Dermis microvascular lymphatic vessel endothelial cell (primary cell): ENCODE measurements at places on chromosomes 5 and 9. TPM values are rescaled to one million over a fixed set of nuclear protein-coding genes. Genes with fewer than 3 reads are reported as not detected.

DNA sequence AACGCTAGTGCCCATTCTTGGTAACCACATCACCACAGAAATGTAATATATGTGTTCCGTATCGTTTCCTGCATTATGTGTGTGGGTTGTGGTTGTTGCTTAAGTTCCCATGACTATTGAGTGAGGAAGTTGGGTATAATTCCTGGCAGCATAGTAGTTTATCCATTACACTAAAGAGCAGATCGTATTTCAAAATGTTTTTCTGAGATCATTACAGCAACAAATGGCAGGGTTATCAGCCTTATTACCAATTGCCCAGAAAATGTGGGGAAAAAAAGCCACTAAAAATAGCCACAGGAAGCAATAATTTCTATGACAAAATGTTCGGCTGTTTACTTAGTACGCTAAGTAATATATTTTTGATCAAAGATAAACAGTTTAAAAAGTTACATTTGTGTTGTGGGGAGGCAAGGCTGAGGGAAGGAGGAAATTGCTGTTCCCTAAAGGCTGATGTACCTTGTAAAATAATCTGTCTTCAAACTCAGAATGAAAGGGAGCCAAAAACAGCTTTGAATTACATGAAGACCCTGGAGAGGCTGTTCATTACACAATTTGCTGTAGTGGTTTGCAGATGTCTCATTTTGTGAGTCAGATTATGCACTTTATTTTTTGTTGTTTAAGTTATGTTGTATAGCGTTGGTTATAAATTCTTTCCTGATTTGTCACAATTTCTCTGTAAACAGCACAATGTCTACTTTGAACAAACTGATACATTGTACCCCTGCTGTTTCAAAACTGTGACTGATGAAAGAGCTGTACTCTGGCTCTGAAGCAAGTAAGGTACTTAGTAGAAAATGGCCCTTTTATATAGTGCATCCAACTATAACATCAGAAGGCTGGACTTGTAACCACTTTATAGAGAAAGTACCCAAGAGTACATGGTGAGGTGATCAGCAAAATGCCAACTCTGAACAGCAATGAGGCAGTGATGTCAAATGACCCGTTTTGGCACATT is 1028.5 kb downstream of the NR2F1-AS1 start:
- DNase-seq = peak; percentile 62

DNA sequence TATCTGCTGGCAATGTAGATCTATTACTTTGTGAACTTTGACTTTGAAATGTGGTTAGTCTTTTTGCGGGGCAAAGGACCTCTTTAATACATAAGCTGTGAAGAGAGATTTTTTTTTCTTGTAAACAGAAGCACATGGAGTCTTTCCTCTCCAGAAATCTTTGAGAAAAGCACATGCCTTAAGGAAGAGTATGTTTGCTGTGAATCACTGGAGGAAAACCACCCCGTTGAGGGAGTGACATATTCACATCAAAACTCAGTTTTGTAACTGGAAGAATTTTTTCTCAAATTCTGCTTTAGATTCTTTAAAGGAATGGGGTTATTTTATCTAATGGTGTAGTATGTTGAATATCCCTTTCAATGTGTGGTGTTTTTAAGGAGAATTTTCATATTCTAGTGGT is 3.5 kb downstream of the DMRT3 start:
- DNase-seq = no peak

The MYMK gene
- total RNA-seq = not detected in 2 replicates

GRCh38 chr9:126999315-127000068 is 84.9 kb downstream of the RALGPS1 start:
- no peak for DNase-seq

The PROB1 gene
- 3.1 and 5.1 TPM in 2 replicates for total RNA-seq

GRCh38 chr9:113898596-113898995 is 22.5 kb downstream of the ZNF618 start:
- no peak for DNase-seq

The LCN9 gene
- not detected in 2 replicates for total RNA-seq

GRCh38 chr9:6681147-6681956 is 35.8 kb upstream of the GLDC start:
- peak; percentile 96 for DNase-seq

DNA sequence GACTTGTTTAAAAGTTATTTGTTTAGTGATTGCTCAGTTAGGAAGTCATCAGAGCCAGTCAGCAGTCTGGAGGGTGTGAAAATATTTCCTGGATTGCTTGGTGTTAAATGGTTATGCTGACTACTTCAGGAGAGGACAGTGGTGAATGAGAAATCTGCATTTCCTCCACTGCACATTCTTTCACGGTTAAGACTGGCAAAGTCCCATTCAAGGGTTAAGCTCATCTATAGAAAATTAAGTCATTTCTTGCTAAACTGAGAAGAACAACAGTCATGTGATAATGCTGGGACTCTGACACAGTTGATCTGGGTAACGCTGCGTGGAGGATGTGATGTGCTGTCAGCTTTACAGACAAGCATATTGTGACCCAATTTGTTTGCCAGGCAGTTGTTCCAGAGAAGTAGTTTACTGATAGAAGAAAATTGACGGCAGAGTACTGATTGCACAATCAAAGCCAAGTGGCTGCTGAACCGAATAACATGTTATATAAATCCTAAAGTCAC is 80.4 kb downstream of the GRAMD2B start:
- peak; percentile 58 for DNase-seq

- no peak for DNase-seq
These were observed 89.4 kb downstream of the CDKN2A start for GRCh38 chr9:21904776-21905175.

The SRD5A1 gene
- total RNA-seq = 5.3 and 5.9 TPM in 2 replicates

DNA sequence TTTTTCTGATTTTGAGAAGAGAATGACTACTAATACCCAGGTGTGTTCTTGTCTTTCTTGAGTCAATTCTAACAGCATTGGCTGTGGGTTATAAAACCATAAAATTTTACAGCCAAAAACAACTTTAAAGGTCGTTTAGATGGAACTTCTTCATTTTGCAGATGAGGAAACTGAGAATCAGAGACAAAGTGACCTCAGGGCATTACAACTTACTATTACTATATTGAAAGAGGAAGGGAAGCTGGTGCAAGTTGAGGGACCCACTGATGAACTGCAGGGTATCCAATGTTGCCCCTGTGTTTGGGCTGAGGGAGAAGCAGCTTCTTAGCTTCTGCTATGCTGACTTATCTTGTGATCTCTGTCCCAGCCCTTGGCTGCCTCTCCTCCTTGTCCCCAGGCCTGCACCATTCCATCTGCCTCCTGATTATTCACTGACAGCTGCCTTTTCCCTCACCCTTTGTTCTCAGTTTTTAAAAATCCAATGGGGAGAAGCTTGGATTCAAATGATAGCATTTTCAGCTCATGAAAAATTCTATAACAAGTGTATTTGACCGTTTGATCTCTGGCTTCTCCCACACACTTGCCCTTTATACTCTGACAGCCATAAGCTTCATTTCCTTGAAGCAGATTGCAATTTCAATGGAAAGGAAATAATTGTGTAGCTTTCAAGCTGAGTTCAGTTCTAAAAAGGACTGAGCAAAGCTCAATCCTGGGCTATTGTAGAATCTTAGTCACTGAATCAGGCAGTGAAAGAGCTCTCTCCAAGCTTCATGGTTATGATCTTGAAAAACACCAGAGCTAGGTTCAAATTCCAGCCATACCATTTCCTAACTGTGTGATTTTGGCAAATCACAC is 68.5 kb downstream of the TMC1 start:
- peak; percentile 22 for DNase-seq

The CDX1 gene
- not detected in 2 replicates for total RNA-seq

The FOXD4L5 gene
- under 0.01 TPM in 1 of 2 replicates, not detected in the other for total RNA-seq

DNA sequence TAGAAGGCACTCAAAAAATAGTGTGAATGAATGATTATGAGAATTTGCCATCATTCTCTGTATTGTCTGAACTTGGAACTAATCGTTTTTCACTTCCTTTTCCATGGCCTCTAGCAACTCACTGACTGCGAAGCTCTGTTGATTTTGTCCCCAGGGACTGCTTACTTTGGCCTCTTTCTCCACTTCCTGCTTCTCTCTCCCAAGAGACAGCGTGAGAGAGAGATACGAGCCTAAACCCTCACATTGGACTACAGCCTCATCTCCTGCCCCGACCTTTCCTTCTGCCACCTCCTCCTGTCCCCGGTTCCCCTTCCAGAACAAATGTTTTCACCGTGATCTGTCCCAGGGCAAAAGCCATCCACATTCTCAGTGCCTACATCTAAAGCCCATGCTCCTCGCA is 300.8 kb upstream of the PANK3 start:
- peak; percentile 64 for DNase-seq

The LTC4S gene
- total RNA-seq = 0.39 and 0.63 TPM in 2 replicates

GRCh38 chr5:100409660-100410151 is 125.5 kb upstream of the FAM174A start:
- no peak for DNase-seq

DNA sequence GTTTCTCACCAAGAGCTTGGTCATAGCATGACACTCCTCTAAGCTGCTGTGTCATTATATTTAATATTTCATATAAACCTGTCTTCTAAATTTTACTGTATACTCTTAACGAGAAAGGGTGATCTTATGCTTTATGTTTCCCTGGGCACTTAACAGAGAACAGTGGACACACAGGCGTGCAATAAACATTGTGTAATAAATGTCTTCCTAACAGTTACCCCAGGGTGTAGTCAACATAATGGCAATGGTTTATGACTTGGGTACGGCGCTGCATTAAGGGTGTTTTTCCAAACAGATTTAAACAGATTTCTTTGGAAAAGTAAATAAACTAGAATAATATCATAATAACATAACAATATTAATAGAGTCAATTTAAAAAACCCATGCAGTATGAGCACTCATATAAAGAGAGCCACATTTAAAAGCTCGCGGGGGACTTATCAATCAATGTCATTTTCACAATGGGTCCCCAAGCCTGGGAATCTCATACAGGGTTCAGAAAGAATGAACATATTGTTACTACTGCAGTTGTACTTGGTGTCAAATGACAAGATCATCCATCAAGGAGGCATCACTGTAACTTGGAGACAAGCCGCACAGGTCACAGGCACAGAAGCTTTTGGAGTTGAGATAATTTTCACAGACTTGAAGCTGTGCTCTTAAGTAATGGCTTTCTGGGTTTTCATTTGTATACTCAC is 376.4 kb downstream of the CTNND2 start:
- DNase-seq = no peak

The MSMP gene
- 142 and 187 TPM in 2 replicates for total RNA-seq

- DNase-seq = peak; percentile 64
These were observed 148.9 kb downstream of the RXRA start for GRCh38 chr9:134475011-134475790.
